ENCODE measurements at places on chromosomes 5 and 9.

GRCh38 chr9:125372441-125373226 is 111.0 kb downstream of the GAPVD1 start:
- no peak for DNase-seq

DNA sequence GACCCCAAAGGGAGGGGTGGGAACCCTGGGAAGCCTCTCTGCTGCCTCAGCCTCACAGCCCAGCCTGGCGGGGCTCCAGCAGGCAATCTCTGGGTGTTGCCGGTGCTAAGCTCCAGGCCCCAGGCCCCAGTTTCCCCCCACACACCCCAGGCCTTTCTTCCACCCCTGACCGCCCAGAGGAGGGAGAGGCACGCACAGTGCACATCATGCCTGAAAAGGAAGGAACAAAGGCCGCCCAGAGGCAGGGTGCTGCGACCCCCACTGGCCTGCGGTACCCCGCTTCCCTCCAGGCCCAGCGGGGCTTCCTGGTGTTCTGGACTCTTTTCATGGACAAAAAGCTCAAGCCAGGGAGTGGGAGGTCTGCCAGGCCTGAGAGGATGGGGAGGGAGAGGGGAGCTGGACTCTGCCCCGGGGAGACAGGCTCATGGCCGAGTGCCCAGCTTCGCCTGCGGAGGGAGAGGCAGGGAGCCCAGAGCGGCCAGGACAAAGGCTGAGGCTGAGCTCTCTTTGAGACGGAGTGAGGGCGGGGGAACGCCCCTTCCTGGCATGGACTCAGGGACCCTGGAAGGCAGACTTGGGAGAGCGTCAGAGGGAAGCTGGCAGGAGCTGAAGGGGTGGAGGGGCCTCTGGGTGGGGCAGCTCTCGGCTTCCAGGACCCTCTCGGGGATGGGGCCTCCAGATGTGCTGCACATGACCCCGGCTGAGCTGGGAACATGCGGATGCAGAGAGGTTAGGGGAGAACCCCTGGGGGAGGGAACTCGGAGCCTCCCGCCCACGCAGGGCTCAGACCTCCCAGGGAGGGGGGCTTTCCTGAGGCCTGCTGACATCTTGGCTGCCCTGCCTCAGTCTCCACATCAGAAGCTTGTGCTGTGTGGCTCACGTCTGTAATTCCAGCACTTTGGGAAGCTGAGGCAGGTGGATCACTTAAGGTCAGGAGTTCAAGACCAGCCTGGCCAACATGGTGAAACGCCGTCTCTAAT is 1.8 kb upstream of the ENTPD2 start:
- DNase-seq = no peak

GRCh38 chr5:139662617-139663016 is 14.5 kb downstream of the CXXC5 start:
- DNase-seq = no peak

DNA sequence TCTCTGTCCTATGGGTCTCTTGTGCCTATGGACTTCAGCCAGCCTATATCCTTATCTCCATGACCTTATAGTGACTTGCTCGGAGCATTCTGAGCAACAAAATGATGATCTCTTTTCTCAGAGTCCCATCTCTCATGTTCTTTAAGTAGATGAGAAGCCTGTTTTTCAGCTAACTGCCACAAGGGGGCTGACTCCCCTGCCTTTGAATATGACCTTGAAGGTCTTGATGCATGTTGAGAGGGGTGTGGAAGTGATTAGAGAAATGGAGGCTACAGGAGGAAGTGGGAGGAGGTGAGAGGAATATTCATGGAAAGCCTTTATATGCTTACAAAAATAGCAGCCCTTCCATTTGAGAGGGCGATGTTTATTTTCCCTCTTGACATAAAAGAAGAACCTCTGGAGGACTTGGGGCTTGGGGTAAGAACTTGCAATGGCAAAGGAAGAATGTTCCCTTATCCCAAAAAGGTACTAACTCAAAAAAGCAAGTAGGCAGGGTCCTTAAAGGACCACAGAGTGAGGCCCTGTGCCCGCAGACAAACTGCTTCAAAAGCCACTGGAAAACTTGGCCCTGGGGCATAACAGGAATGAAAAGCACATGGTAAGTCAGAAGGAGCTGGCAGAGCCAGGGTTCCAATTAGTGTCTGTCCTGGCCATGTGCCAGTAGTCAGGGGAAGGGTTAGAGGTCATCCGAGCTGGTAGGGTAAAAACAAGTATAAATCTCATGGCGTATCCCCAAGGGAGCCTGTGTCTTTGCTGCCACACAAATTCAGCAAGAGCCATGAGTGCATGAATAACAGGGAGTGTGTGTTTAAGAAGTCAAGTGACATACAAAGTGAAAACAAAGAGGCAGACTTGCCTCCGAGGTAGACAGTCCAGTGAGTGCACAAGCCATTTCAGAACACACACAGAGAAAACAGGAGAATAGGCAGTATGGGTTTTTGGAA is 39.1 kb downstream of the FGD3 start:
- no peak for DNase-seq

DNA sequence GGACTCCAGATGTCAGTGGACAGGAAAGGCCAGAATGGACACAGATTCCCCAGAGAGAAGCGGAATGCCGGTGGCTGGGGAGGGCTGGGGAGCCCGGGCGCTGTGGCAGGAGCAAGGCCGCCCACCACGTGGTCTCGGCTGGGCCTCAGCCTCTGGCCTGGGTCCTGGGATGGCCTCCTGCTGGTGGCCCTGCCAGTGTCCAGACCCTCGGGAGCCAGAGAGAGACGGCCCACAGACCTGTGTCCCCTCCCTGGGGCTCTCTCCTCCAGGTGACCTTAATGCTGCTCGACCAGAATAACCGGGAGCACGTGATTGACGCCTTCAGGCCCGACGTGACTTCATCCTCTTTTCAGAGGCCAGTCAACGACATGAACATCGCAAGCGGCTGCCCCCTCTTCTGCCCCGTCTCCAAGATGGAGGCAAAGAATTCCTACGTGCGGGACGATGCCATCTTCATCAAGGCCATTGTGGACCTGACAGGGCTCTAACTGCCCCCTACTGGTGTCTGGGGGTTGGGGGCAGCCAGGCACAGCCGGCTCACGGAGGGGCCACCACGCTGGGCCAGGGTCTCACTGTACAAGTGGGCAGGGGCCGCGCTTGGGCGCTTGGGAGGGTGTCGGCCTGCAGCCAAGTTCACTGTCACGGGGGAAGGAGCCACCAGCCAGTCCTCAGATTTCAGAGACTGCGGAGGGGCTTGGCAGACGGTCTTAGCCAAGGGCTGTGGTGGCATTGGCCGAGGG is 19.0 kb downstream of the FBXW5 start:
- no peak for DNase-seq

DNA sequence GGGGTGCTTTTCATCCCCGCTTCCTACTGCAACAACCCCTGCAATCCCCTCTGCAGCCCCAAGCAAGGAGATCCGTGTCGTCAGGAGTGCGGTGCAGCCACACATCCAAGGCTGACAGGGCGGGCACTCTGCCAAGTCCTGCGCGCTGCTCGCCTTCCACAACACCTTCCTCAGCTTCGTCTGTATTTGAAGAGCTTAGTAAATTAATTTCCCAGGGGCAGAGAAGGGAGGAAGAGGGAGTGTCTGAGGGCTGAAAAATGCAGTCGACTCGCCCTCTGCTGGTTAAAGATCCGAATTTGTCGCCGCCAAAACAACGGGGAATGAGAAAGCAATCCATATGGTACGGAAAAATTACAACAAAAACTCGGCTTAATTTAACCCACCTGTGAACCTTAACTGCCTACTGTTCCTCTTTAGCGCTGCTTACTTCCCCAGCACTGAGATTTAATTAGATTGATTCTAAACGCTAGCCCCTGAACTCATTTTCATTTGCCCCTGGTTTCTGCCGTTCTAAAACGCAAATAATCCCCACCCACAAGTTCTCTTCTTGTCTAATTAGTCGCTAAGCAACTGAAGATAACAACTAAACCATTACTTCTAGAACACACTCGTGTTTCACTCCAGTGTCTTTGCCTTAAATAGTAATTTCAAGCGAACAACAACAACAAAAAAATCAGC is 10.9 kb upstream of the PCDHB1 start:
- DNase-seq = peak; percentile 75

- DNase-seq = no peak
These were observed 2.5 kb upstream of the RABL6 start for GRCh38 chr9:136805207-136805740.

DNA sequence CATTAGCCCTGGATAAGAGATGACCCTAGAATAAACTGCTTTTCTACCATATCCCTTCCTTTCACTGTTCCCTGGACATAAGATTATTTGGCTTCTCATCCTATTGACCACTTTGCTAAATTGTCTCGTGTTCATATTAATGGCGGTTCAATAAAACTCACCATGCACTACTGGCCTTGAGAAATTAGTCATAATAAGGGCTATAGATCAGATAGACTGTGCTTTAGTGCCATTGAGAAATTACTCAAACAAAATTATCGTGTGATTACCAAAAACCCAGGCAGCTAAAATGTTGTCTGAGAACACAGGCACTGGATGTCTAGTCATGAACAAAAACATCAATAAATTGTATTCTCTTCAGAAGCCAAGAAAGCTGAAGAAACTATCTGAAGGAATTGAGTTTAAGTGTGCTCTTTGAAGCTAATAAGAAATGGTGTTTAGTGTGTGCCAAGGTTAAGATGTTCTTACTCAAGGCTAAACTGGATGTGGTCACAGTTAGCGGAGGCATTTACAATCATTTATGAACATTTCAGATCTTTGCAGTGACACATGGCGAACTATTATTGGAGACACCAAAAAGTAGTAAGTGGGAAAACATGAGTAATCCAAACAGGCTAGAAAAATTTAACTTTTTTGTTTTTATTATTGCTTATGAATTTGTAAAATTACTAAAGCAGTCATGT is 460.4 kb upstream of the RORB start:
- DNase-seq = no peak

DNA sequence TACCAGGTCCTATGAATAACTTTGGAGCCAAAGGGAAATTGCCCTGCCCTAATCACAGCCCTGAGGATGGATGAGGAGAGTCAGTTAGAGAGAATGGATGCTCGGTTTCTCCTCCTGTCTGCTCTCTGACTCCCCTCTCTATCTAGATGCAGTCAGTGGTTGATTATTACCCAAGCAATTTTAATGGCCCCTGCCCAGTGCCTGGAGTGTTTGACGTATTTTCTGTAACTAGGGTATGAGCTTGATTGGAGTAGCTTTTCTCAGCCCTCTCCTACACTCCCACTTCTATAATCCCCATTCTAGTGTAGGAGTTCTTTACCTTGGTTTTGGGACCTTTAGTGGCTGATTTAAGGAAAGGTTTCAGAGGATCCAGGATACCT is 60.4 kb downstream of the DOCK2 start:
- no peak for DNase-seq

DNA sequence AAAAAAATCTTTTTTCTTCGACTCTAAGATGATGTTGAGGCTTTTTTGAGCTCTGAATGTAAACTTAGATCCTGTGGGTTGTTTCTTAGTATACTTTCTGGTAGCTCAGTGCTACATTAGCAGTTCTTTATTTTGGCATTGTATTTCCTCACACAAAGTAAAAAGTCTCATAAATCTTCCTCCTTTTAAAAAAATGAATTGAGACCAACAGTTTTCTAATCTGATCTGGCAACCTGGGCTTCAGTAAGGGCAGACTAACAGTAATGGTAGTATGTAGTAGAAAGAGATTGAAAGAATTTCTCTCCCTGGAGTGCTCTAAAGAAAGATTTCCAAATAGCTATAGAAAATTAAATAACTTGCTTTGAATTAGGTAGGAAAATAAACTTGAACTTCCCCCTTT is 31.4 kb downstream of the ZCCHC7 start:
- DNase-seq = no peak

DNA sequence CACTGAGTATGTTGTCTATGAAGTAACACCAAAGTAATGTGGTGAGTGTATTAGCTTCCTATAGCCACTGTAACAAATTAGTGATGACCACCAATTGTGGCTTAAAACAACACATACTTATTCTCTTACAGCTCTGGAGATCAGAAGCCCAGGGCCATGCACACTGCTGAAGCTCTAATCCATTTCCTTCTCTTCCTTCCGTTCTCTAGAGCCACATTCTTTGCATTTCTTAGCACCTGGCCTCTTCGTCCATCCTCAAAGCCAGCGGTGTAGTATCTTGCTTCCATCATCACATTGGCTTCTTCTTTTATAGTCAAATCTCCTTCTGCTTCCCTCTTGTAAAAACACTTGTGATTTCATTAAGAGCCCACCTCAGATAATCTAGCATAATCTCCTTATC is 230.3 kb upstream of the RFX3 start:
- DNase-seq = no peak

- no peak for DNase-seq
These were observed 326.5 kb downstream of the NTRK2 start for GRCh38 chr9:84996029-84996428.

GRCh38 chr5:143791848-143792731 is 19.9 kb upstream of the HMHB1 start:
- no peak for DNase-seq

DNA sequence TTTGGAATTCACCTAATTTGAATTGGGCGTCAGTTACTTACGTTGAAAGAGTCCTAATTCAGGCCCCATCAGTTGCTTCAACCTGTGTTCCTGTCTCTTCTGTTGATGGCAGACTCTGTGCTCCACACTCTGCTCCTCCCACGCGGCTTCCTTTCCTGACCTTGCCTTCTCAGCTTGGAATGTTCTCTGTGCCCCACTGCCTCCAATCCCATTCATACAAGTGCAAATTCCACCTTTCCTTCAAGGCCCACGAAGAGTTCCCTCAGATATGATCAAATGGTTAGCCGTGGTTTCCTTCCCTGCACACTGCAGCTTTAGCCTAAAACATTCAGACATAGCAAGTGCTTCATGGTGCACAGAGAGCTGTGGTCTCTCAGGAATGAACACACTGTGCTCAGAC is 65.7 kb downstream of the SREK1 start:
- DNase-seq = no peak

GRCh38 chr9:89542401-89543021 is 44.6 kb upstream of the SEMA4D start:
- DNase-seq = no peak

- no peak for DNase-seq
These were observed 164.0 kb downstream of the PAM start for GRCh38 chr5:102918986-102919610.

GRCh38 chr5:116806836-116807235 is 232.2 kb upstream of the SEMA6A start:
- DNase-seq = no peak

DNA sequence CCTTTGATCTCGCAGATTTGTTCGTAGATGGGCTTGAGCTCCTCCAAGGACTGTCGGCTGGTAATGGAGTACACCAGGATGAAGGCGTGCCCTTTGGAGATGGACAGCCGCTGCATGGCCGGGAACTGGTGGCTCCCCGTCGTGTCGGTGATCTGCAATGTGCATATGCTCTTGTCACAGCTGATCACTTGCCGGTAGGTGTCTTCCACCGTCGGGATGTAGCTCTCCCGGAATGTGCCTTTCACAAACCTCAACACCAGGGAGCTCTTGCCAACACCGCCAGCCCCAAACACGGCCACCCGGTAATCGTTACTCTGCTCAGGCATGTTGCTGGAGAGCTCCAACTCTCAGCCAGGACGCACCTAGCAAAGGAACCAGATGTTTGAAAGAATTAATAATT is 29.1 kb downstream of the DIRAS2 start:
- no peak for DNase-seq

GRCh38 chr5:156826150-156826549 is 23.9 kb upstream of the PPP1R2B start:
- DNase-seq = no peak

Data from NCI-H1417 treated with DMSO at 0.1 percent for 48 hours (cell line).